ENCODE measurements at places on chromosomes 4 and X.

GRCh38 chr4:19256823-19257222, 994.9 kb upstream of the SLIT2 start:
- DNase-seq = no peak

- DNase-seq = no peak
These were observed 176.5 kb upstream of the DKK2 start for GRCh38 chr4:107212565-107212964.

DNA sequence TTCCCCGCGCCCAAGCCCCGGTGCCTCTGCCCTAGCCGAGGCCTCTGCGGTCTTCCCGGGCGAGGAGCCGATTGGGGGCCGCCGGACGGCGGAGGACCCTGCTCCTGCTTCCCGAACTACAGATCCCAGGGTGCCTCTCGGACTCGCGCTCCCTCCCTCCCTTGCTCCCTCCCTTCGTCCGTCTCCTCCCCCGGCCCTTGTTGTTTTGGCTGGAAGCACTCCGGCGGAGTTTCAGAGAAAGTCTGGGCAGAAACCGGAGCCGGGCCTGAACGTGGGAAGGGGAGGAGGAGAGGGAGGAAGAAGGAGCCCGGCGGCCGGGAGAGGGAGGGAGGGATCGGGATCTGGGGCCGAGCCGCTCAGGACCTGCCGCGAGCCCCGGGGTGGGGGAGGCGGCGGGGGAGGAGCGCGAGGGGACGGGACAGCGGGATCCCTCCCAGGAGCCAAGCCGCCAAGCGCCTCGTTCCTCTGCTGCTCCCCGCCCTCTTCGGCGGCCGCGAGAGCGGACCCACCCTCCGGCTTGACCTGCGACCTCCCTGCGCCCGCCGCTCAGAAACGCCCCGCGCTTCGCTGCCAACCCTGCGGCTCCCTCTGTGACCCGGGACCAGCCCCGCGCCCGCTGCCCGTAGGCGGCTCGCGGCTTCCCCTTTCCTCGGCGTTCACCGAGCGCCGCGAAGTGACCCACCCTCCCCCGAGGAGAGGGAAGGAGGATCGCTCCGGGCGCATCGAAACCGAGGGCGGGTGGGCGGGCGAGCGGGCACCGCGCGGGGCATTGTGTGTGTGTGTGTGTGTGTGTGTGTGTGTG, 496 bp upstream of the GAB1 start:
- DNase-seq = peak; percentile 10

DNA sequence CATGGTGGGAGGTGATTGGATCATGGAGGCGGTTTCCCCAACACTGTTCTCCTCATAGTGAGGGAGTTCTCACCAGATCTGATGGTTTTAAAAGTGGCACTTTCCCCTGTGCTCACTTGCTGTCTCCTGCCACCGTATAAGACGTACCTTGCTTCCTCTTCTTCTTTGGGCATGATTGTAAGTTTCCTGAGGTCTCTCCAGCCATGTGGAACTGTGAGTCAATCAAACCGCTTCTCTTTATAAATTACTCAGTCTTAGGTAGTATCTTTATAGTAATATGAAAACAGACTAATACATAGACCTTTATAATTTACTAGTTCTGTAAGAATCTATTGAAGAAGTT, 82.5 kb upstream of the PITX2 start:
- no peak for DNase-seq

DNA sequence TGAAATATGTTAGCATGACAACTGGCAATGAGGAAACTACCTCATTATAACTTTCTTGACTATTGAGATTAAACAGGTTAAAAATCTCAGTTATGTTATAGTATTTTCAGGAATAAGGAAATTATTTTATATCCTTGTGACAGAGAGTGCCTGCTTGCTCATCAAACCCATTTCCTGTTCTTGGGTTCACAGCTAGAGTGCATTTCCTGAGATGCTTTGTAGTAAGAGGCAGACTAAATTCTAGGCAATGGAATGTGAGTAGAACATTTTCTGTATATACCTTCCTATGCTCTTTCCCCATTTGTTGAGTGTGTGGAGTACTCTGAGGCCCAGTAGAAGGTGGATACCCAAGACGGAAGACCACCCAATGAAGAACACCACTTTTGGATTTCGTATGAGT, 96.9 kb upstream of the CASK start:
- DNase-seq = no peak

- DNase-seq = no peak
These were observed 18.9 kb downstream of the DNAJB14 start for GRCh38 chr4:99927566-99927965.

- DNase-seq = no peak
These were observed 107.0 kb downstream of the DDIT4L start for GRCh38 chr4:100083289-100083688.

- no peak for DNase-seq
These were observed at the start of gene MAP7D3 for GRCh38 chrX:136251041-136251991. Gene MAP7D3, minus strand, starts transcription at chrX:136251400. Its CDS starts 42 bp downstream, at chrX:136251358.

GRCh38 chrX:44227991-44228390, 115.5 kb downstream of the EFHC2 start:
- no peak for DNase-seq

GRCh38 chr4:48047896-48048295, 31.3 kb downstream of the NIPAL1 start:
- peak; percentile 51 for DNase-seq

- DNase-seq = peak; percentile 63
These were observed 36.3 kb upstream of the REST start for GRCh38 chr4:56871371-56871866.

- no peak for DNase-seq
These were observed 58.4 kb upstream of the TMEM150C start for GRCh38 chr4:82620126-82620735.
